Foreskin melanocyte (primary cell): ENCODE measurements at places on chromosomes 2 and 18.

DNA sequence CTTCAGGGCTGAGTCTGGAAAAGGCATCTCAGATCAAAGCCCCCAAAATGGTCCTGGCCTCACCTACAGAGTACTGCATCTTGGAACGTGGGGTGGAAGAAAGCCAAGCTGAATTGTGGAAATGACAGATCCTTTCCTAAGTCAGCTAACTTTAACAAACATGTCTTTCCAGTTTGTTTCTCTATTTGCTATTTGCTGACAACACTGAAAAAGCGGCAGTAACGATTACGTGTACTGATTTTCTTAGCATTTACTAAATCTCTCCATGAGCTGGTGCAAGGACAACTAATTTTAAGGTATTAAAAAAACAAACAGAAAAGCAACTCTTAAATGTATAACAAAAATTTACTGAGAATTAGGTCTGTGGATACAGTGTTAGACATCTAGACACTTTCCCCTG is 1.1 kb downstream of the HIBCH start:
- no peak for DNase-seq

DNA sequence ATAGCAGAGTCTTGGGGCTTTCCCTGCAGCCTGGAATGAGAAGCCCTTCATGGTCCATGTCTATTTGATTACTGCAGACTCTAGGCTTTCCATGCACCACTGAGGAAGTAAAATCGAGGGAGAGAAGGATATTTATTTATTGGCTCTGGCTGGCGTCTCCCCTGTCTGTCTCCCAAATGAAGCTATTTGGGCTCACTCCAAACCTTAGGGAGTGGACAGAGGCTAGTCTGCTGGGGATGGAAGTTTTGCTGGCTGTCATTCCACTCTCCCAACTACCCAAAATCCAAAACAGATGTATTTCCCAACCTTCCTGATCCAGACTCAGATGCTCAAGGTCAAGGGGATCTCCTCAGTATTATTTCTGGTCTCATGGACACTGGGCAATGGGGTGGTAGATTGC is 33.7 kb downstream of the TMEM17 start:
- DNase-seq, result no peak

GRCh38 chr18:74638210-74638609 is 40.5 kb downstream of the ZNF407 start:
- no peak for DNase-seq

DNA sequence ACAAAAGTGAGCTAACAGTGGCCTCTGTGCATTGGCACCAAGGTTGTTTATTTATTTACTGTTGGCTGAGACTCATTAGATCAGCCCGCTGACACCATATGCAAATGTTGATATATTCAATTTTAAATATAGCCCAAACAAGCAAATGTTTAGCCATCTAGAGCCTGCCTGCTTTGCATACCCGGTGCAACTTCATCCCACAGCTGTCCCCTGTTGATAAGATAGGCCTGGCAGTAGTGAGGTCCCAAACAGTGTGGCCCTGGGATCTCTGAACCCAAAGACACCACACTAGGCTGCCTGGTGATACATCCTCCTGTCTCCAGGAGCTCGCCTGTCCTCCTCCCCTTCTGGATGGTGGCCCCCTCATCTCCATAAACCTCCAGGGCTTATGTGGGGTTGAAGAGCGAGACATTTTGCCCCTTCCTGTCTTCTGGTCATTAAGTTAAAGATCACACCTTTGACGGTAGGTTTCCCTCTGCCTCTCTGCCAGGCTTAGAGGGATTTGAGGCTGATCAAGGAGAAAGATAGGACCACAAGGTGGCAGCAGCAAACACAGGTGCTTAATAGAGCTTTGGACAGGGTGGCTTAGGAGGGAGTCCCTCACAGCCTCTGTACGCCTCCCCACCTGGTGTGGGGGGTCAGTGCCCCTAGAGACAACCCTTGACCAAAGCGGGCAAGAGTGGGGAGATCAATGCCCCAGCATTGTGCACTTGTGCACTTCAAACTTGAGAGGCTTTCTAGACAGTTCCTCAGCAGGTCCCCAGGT is 23.7 kb upstream of the MYO5B start:
- DNase-seq, result no peak

DNA sequence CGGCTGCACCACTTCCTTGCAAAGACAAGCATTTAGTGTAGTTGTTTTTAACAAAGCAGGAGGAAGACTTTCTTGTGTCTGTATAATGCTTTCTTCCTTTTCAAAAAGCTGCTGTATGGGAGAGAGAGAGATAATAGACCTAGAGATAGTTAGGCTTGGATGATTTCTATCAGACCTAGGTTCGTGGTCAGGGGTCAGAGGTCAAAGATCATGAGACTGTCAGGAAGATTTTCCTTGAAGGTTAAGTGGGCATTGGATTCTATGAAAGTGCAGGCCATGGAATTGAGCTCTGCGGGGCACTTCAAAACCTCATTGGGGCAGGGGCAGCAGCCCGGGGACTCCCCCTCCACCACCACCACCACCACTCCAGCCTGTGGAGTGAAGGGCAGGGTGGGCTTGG is 164.6 kb downstream of the CTIF start:
- DNase-seq, result no peak

- DNase-seq, result no peak
These were observed 47.1 kb downstream of the IKZF2 start for GRCh38 chr2:213104092-213104902.

DNA sequence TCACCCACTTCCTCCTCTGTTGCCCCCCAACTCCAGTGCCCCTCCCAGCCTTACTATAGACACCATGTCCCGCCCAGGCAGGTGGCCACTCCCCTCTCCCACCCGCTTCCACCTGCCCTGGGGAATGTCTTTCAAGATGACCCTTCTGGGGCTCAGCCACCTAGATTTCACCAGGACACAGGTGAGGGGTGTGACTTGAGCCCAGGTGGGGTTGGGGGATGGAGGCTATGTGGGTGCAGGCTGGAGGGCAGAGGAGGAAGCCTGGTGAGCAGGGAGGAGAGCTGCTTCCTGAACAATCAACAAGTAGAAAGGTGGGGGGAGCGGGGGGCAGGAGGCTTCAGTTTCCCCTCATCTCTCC is 8.7 kb downstream of the ADRA2B start:
- no peak for DNase-seq

- DNase-seq, result no peak
These were observed 20.3 kb downstream of the LIMS1 start for GRCh38 chr2:108554528-108554927.

DNA sequence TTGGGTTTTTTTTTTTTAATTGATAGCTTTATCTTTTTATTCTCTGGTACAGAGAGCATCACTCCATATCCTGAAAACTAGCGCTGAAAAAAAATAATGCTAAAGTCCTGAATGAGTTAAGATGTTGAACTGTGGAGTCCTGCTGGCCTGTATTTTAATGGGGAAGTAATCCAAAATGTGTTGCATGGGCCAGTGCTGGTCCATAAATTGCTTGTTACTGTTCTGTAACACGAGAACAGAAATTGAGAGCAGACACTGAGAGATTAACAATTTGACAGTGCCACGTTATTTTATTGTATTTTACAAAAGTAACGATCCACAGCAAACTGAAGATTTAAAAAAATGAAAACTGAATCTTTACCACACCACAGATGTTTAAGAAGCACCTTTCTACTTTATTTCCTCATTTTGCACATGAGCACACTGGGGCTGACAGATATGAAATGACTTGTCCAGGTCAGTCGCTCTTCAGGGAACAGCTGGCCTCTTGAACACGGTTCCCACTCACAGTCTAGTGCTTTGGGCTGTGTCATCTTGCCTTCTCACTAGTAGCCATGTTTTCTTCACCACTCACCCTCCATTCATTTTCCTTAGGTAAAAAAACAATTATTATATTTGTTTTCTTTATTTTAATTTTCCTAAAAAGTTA is 35.3 kb downstream of the ZCCHC2 start:
- DNase-seq, result no peak

DNA sequence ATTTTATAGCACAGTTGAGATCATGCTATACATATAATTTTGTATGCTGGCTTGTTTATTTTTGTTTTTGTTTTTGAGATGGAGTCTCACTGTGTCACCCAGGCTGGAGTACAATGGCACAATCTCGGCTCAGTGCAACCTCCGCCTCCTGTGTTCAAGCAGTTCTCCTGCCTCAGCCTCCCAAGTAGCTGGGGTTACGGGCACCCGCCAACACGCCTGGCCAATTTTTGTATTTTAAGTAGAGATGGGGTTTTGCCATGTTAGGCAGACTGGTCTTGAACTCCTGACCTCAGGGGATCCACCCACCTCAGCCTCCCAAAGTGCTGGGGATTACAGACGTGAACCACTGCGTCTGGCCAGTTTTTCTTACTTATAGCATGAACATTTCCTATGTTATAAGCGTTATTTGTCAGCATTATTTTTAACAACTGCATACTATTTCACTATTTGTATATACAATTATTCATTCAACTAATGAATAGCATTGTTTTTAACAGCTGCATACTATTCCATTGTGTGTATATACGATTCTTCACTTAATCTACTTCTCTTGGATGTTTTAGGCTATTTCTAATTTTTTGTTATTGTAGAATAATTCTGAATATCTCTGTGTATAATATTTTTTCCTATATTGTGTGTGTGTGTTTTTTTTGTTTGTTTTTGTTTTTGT is 3.5 kb downstream of the EHD3 start:
- DNase-seq, result no peak

- no peak for DNase-seq
These were observed 74.2 kb upstream of the L3MBTL4 start for GRCh38 chr18:6488956-6489355.

GRCh38 chr2:26399771-26400376 is 1.8 kb upstream of the DRC1 start:
- no peak for DNase-seq

DNA sequence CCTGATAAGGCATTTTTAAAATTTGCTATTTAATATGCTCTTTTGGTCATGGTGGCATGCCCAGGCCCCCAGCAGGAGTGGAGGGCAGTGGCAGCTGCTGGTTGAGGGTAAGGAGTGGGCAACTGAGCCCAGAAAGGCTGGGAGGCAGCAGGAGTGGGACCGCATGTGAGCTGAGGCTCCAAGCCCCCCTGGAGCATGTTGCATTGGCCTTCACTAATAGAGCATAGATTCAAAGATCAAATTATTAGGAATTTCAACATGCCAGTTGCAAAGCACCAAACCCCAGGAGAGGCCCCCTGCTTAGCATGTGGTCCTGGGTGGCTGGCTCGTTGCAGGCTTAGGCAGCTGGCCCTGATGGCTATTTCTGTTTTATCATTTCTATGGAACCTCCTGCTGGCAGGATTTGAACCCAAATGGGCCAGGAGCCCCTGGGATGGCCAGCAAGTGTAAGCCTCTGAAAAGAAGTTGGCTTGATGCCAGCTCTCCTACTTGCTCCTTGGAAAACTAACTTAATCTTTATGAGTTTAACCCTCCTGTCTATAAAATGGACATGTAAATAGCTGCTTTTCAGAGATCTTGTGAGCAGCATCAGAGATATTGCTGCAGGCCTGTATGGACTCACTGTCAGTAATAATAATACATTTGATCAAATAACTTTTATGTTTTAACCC is 42.1 kb upstream of the TMEM131 start:
- DNase-seq, result no peak

- no peak for DNase-seq
These were observed 28.2 kb downstream of the CCDC102B start for GRCh38 chr18:68826121-68826520.

GRCh38 chr18:21100146-21100545 is 11.5 kb downstream of the ROCK1 start:
- DNase-seq, result no peak
